ENCODE measurements at places on chromosomes 12 and 14.

DNA sequence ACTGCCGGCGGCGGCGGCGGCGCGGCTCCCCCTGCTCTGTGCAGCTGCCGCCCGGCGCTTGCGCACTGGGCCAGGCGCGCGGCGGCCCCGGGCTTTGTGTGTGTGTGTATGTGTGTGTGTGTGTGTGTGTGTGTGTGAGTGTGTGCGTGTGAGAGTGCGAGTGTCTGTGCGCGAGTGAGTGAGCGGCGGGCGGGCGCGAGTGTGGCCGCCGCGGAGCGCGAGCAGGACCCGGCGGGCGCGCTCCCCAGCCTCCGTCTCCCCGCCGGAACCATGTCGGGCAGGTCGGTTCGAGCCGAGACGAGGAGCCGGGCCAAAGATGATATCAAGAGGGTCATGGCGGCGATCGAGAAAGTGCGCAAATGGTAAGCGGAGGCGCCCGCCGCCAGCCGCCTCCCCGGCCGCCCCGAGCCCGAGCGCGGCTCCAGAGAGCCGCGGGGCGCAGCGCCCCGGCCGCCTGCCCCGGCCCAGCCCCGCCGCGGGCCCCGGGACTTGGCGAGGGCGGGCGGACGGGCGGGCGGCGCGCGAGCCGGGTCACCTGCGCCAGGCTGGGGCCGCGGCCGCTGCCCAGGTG lies at the start of gene BCL7A:
Gene BCL7A, plus strand, starts transcription at position 63 of the 571 bp plus-strand sequence. Its CDS starts 208 bp downstream, at position 271.
- DNase-seq, result peak; percentile 68

DNA sequence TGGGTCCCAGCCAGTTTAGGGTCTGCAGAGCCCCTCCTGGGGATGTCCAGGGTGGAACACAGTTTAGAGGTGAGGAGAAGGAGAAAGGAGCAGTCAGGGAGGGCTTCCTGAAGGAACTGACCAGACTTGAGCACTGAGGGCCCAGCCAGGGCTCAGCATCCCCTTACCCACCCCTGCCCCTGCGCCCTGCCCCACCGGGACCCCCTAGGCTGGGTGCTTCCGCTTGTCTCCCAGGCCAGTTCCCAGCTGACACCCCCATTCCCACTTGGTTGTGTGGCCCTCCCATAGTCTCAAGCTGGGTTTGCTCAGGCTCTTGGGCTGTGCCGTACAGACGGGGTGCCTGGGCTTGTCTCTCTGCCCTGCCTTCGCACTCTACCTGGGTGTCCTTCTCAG lies 26.3 kb upstream of the KIF26A start:
- no peak for DNase-seq

DNA sequence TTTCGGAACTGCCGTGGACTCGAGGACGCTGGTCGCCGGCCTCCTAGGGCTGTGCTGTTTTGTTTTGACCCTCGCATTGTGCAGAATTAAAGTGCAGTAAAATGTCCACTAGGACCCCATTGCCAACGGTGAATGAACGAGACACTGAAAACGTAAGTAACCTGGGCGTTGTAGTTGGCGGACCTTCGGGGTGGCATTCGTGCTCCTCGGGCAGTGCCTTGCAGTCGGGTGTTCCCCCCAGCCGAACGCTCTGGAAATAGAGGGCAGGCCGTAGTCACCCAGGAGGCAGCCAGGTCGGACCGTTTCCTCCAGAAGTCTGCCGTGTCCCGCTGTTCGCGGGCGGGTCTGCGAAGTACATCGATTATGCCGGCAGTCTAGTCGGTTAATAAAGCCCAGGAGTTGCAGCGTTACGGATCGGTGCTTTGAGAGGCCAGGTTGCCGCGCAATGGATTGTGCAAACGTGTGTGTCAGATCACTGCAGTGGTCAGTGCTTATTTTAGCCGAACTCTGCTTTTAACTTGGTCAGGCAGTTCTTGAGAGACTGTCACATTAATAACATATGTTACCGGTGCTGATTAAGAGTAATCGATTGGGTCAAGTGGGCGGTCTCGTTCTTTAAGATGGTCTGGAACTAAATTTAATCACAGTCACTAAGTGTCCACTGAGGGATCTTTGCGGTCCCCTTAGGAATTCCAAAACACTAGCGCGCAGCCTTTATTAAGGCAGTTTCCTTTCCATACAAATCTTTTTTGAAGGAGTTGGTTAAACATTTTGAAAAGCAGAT lies 906 bp downstream of the MARK3 start:
- DNase-seq, result peak; percentile 44

DNA sequence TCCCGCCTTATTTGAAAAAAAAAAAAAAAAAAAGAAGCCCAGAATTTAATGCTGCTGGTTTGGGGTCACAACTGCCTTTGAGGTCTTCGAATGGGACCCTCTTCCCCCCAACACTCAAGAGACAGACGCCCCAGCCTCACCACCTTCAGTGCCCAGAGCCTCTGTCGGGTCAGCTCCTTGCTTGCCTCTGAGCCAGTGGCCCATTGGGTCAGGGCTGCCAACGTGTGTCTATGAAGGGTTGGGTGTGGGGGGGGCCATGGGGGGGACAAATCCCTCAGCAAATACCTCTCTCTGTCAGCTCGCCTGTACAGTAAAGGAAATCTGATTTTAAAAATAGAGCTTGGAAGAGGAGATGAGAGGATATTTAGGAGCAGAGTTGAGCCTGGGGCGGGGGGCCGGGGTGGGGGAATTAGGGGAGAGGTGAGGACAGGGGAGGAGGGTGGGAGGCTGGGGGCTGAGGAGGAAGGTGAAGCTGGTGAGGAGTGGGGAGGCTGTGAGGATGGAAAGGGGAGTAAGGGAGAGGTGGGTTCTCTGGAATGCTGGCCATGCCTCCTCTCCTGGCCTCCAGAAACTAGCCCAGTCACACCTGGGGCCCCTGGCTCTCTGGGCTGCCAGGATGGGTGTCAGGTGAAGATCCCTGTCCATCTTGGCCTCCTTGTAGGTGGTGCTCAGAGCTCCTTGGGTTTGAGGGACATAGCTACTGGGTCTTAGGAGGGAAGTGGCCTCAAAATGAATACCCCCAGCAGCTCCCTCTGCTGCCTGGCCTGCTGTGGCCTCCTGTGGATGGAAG lies 13.3 kb downstream of the RTL1 start:
- no peak for DNase-seq

- DNase-seq, result no peak
These were observed 45.9 kb downstream of the GPR135 start for GRCh38 chr14:59419303-59419702.

GRCh38 chr12:121514184-121514742 lies 66.6 kb downstream of the KDM2B start:
- no peak for DNase-seq

DNA sequence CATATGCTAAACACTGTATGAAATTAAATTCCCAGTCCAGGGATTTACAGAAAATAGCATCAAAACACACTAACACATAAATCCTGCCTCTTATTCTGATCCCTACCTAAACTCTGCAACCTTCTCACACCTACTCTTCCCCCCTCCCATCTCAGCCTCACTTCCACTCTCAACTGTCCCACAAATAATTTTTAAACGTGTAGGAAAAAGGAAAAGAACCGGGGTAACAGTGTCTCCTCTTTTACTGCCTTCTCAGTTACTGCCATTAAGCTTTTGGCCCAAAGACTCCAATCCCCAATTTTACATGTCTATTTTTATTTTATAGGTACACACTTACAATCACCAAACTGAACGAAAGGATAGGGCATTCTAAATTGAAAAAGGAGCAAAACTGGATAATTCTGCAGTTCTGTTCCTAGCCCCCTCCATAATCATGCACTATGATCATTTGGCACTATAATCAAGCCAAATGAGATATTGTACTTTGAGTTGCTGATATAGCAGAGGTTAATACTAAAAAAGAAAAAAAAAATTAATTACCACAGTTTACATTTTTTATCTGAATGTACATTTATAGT lies 2.9 kb downstream of the DUSP16 start:
- no peak for DNase-seq

DNA sequence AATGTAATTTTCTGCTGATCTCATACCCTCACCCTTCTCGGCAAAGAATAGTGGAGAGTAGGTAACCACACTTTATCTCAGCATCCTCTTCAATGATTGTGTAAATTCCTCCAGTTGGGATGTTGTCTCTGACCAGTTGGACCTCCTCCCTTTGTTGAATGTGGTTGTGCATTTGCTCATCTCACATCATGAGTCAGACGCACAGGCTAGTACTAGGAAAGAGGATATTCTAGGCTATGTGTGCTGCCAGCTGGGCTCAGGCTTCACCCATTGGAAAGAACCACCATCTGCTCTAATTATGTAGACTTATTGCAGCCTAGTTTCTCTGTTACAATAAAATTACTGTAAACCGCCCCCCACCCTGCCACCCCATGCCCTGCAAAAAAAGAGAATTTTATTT lies 90.3 kb downstream of the LMO3 start:
- DNase-seq, result no peak

GRCh38 chr12:18752947-18753346 lies 15.0 kb downstream of the CAPZA3 start:
- no peak for DNase-seq

GRCh38 chr12:4273652-4274395 lies at the start of gene CCND2:
Gene CCND2, plus strand, starts transcription at chr12:4273762. Its CDS starts 279 bp downstream, at chr12:4274041.
- peak; percentile 67 for DNase-seq

- DNase-seq, result no peak
These were observed 147.2 kb downstream of the SCARB1 start for GRCh38 chr12:124716208-124717130.

DNA sequence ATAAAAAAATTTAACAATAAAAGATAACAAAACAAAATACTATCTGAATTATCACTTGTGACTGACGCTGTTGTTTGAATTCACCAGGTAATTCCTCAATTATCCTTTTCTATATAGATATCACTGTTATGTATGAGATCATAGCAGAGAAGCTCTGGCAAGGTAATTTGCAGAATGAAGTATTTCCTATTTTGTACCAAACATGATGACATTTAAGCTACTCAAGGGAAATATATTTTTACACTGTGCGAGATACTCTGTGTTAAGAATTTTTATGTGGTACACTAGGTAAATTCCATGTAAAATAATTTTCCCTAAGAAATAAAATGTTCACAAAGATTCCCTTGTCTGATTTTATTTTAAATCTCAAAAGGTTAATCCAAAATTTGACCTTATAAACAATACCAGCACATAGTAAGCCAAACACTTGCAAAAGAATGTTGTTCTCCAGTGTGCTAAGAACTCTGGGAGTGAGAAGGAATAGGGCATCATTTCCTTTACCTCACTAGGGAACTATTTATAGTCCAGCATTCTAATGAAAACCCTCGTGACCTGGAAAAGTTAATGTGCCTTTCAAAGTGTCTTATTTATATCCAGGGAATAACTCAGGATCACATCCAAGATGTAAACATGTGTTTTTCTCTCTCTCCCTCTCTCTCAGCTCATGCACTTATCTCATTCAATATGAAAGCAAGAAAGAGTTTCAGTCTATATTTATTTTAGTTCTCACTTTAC lies 115.2 kb upstream of the RAP1B start:
- DNase-seq, result no peak

GRCh38 chr12:28099871-28100270 lies 90.4 kb upstream of the CCDC91 start:
- DNase-seq, result no peak

- no peak for DNase-seq
These were observed 798.8 kb downstream of the SLC16A7 start for GRCh38 chr12:60394665-60395064.

DNA sequence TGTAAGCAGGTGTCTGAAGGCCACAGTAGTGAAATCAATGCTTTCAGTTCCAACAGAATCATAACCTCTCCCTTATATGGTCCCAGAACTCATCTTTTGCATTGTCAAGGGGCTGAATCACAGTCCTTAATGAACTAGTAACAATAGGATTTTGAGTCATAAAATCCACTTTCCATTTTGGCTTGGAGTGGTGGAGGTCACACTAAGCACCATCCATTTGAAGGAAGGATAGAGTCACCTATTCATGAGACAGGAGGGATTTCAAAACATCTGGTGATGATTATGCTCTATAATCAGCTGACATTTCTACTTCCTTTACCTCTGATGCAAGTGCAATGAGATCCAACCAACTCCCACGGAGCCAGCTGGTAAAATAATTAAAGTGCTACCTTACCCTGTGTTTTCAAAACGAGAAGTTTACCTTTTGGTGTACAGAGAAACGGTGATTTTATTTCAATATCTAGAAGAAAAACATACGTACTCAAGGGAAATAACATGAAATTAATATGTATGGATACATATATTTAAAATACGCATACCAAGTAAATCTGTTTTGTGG lies 59.1 kb downstream of the TMEM132D start:
- DNase-seq, result no peak

DNA sequence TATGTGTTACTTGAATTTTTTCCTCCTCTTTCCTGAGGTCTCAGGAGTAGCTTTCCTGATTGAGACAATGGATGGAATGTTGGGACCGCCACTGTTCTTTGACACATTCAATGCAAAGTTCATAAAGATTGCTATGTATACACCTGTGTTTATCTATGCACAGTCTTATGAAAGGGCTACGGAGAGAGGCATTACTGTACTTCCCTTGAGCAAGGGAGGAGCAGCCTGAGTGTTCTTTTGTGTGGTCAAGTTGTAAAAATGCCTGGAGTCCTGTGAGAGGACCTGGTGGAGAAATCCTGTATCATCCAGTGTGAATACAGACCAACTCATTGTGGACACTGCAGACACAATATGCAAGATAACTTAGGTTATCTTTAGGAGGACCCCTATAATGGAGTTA lies 1.2 kb downstream of the SRGAP1 start:
- no peak for DNase-seq

GRCh38 chr12:19915392-19916195 lies 452.7 kb upstream of the PDE3A start:
- peak; percentile 13 for DNase-seq

- no peak for DNase-seq
These were observed 175.7 kb upstream of the DDHD1 start for GRCh38 chr14:53328841-53329240.

GRCh38 chr14:51498411-51499227 lies 153.1 kb upstream of the FRMD6 start:
- DNase-seq, result no peak

DNA sequence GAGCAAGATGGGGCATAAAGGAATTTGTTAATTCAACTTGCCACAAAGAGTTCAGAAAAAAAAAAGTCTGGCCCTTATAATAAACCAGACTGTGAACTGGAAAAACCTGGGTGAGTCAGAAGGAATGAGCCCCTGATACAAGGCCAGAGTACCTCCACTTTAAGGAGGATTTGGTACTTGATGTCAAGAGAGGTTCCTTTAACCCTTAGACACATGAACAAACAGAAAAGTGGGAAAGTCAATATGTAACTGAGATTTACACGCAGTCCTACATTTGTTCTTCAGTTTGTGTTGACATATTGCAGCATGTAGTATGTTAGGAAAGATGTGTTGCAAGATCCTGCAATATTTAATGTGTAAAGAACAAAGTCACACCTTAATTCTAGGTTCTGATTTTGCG lies 14.2 kb upstream of the SLC38A4 start:
- DNase-seq, result no peak

GRCh38 chr12:27335364-27336281 lies 3.0 kb downstream of the BMAL2 start:
- no peak for DNase-seq

GRCh38 chr14:51335961-51336723 lies 96.1 kb downstream of the TMX1 start:
- no peak for DNase-seq
